ENCODE measurements at places on chromosomes 7 and 10. TPM values are rescaled to one million over a fixed set of nuclear protein-coding genes. Genes with fewer than 3 reads are reported as not detected.

GRCh38 chr7:99028261-99028973 lies 115.5 kb downstream of the SMURF1 start:
- no peaks in the 10 kb centered on the region for H3K27me3 ChIP-seq
- no peaks in the 10 kb centered on the region for H3K4me1 ChIP-seq

- no peaks in the 10 kb centered on the region for H3K27me3 ChIP-seq
- no peaks in the 10 kb centered on the region for H3K36me3 ChIP-seq
- no peak for DNase-seq
- H3K4me3 ChIP-seq, result peak overlapping the region; percentile 18
- peak overlapping the region; percentile 27 for H3K27ac ChIP-seq
These were observed 2.2 kb upstream of the LRRC27 start for GRCh38 chr10:132329565-132330485.

DNA sequence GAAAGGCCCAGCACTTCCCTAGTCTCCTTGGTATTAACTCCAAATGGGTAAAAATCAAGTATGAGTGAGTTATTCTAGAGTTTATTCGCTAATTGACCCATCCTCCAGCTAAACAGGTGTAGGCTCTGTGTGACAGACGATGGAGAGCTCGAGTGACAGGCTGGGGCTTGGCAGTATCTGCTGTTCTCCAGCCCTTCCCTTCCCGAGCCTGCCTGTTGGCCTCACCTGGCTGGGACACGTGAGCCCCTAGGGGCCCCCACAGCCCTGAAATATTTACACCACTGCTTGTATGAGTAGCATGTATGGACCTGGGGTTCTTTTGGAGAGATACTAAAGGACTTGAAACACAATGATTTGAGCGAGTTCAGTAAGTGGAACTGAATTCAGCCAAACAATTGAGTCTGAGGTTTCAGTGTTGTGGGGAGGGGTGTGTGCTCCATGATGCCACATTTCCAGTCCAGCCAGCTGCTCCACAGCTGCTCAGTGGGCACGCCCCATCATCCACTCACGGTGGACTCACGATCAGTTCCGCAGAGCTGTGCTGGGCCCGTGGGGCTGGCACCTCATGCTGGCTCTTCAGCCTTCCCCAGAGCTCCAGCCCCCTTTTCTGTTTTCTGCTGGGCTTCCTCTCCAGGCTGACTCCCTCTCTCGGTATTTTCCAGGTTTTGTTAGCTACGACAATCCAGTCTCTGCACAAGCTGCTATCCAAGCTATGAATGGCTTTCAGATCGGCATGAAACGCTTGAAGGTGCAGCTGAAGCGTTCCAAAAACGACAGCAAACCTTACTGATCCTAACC lies 283.0 kb downstream of the USP6NL start:
- DNase-seq, result no peak
- H3K36me3 ChIP-seq, result no peaks in the 10 kb centered on the region
- H3K4me3 ChIP-seq, result no peak overlapping the region
- no peaks in the 10 kb centered on the region for H3K4me1 ChIP-seq

DNA sequence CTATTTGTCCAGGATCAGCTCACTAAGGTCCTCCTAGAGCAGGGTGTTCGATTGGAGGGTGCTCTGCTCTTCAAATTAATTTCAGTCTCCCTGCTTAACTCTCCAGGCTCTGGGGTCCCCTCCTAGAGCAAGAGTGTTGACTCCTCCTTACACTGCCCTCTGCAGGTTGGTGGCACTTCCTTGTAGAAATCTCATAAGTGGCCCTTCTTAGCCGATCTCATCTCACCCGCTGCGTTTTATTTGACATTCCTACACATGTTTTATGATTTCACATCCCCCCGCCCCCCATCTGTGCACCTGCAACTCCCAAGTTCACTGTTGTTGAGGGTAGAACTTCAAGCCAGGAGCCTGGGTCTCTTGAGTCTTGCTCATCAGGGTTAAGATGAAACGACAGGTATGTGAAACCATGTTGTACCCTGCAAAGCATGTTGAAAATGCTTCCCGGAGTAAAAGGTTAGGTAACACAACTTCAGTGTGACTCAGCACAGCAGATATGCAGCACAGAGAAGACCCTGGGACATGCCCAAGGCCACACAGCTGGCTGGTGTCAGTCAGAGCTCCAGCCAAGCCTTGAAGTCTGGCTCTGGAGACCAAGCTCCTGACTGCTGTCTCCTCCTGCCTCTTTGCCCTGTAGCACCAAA lies 171.2 kb downstream of the PRKAG2 start:
- H3K27me3 ChIP-seq, result no peaks in the 10 kb centered on the region
- H3K4me1 ChIP-seq, result peaks cover 8% of the 10 kb centered on the region
- no peak overlapping the region for H3K4me3 ChIP-seq
- DNase-seq, result no peak

DNA sequence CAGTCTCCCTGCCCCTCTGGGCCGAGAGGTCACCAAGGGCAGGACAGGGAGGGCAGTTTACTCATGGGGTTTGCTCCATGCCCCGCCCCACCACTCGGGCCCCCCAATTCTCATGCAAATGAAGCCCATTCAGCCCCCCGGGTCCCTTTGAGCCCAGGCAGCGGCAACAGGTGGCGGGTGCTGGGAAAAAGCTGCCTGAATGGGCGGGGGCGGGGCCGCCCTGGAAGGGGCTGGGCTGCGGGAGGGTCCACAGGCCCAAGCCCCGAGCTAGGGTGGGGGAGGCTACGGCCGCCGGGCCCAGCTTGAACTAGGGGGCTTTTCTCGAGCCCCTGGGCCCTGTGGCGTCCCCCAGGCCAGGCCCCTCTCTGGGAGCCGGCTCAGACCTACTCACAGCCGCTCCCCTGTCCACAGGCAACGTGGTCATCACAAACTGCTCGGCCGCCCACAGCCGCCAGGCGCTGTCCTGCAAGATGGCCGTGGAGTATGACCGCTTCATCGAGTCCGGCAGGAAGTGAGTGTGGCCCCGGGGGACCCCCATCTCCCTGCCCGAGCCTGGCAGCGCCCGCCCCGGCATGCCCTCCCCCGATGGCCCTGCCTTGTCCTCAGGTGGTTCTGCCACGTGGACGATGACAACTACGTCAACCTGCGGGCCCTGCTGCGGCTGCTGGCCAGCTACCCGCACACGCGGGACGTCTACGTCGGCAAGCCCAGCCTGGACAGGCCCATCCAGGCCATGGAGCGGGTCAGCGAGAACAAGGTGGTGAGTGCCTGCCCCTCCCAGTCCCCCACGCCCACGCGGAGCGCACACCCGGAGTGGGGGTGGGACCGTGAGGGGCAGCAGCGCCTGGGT lies 5.5 kb downstream of the LFNG start:
- no peak overlapping the region for H3K4me3 ChIP-seq
- no peaks in the 10 kb centered on the region for H3K36me3 ChIP-seq
- H3K4me1 ChIP-seq, result no peaks in the 10 kb centered on the region
- H3K27ac ChIP-seq, result no peak overlapping the region
- no peak for DNase-seq

GRCh38 chr7:132526111-132526740 lies 50.0 kb downstream of the PLXNA4 start:
- H3K36me3 ChIP-seq, result no peaks in the 10 kb centered on the region
- H3K4me3 ChIP-seq, result no peak overlapping the region
- H3K27ac ChIP-seq, result no peak overlapping the region
- H3K27me3 ChIP-seq, result no peaks in the 10 kb centered on the region
- no peak for DNase-seq

DNA sequence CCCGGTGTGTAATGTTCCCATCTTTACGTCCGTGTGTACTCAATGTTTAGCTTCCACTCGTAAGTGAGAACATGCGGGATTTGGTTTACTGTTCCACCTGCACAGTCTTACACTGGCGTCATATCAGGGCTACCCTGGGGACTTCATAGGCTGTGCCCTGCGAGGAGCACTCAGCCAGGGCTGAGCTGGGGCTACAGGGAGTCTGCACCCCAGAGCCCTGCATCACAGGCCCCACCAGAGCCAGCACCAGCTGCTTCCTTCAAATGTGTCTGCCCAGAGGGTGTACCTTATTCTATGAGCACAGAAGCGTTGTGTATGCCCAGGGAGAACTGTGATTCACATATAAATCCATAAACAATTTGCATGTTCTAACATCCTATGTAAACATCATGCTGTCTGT lies 277.1 kb downstream of the TCERG1L start:
- H3K27ac ChIP-seq, result no peak overlapping the region
- no peaks in the 10 kb centered on the region for H3K36me3 ChIP-seq
- DNase-seq, result no peak
- H3K27me3 ChIP-seq, result no peaks in the 10 kb centered on the region

- H3K4me3 ChIP-seq, result no peak overlapping the region
- no peaks in the 10 kb centered on the region for H3K36me3 ChIP-seq
- no peak for DNase-seq
- H3K27me3 ChIP-seq, result no peaks in the 10 kb centered on the region
These were observed 48.4 kb upstream of the TRIM8 start for GRCh38 chr10:102595897-102596296.

DNA sequence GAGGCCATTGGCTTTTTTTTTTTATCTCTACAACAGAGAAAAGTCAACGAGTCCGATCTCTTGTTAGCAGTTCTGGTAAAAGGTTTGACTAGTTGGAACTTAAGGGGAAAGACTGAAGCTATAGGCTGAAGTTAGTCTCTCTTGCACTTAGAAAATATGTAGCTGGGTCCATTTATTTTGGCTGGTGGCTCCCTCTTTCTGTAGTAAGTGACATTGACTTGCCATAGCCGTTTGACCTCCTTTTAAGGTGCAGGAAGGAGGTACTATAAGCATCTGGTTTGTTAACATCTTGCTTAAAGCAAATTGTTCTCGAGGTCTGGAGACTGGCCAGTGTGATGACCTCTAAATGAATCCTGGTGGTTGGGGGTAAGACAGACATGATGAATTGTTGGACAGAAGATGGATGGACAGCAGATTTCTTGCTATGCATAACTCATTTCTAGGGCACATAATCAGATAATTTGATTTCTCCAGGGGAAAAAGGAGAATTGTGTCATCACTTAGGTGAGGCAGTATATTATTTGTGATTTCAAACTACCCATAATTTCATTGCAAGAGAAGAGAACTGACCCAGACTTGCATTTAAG lies 356.3 kb upstream of the GALNT17 start:
- peaks cover 34% of the 10 kb centered on the region for H3K36me3 ChIP-seq
- no peaks in the 10 kb centered on the region for H3K27me3 ChIP-seq
- no peak overlapping the region for H3K27ac ChIP-seq
- peaks cover 4% of the 10 kb centered on the region for H3K4me1 ChIP-seq
- H3K4me3 ChIP-seq, result no peak overlapping the region

DNA sequence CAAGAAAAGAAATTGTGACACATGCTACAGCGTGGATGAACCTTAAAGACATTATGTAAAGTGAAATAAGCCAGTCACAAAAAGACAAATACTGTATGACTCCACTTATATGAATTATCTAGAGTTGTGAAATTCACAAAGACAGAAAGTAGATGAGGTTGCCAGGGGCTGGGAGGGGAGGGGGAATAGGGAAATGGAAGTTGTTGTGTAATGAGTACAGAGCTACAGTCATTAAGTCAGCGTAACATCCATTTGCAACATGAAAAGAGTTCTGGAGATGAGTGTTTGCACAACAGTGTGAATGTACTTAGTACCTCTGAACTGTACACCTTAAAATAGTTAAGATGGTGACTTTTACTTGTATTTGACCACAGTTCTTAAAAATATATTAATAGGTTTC lies 112.1 kb upstream of the CDK1 start:
- H3K27ac ChIP-seq, result no peak overlapping the region
- H3K27me3 ChIP-seq, result no peaks in the 10 kb centered on the region
- no peak for DNase-seq
- H3K4me3 ChIP-seq, result no peak overlapping the region

DNA sequence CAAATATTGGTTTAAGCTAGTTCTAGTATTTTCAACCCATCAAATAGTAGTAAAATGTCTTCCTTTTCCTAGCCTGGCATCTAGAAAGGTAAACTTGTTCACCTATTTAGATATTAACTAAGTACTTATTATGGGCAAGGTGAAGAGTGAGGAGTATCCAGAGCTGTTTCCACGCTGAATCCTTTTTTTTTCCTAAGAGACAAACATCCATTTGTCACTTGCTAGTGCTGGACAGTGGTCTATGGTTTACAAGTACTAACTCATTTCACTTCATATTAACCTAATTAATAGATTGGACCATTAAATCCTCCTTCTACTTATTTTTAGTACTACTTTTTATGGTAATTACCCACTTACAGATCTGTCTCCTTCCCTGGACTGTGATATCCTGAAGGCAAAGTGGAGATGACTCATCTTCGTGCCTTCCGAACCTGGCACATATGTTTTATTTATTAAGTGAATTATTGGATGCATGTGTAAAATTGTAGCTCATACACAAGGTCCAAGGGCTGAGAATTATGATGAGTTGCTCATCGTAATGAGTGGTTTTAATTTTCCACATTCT lies 159.6 kb upstream of the IGFBP3 start:
- H3K27me3 ChIP-seq, result no peaks in the 10 kb centered on the region
- no peak overlapping the region for H3K4me3 ChIP-seq
- no peak for DNase-seq
- no peaks in the 10 kb centered on the region for H3K36me3 ChIP-seq

GRCh38 chr7:141158561-141158960 lies 84.7 kb downstream of the TMEM178B start:
- H3K27me3 ChIP-seq, result no peaks in the 10 kb centered on the region
- no peak overlapping the region for H3K27ac ChIP-seq
- H3K4me3 ChIP-seq, result no peak overlapping the region
- H3K36me3 ChIP-seq, result no peaks in the 10 kb centered on the region

- H3K27me3 ChIP-seq, result no peaks in the 10 kb centered on the region
- H3K4me3 ChIP-seq, result no peak within 1 kb of the TSS
- H3K4me1 ChIP-seq, result peaks cover 13% of the 10 kb centered on the region
- H3K36me3 ChIP-seq, result no peaks in the 10 kb centered on the region
- peak; percentile 57 for DNase-seq
- H3K27ac ChIP-seq, result no peak within 1 kb of the TSS
These were observed at the start of gene FAM241B for GRCh38 chr10:69629897-69630650. FAM241B (plus strand) TSS chr10:69630247; CDS start chr10:69631744, 1,497 bp downstream.

DNA sequence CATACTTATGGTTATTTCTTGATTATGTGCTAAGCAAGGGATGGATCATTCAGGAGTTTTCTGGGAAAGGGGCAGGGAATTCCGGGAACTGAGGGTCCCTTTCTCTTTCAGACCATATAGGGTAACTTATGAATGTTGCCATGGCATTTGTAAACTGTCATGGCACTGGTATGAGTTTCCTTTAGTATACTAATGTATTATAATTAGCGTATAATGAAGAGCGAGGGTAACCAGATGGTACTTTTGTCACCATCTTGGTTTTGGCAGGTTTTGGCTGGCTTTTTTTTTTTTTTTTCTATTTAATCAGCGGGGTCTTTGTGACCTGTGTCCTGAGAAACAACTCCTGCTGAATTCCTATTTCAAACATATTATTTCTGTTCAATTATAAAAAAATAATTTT lies 237.6 kb upstream of the PTER start:
- no peak overlapping the region for H3K27ac ChIP-seq
- peaks cover 3% of the 10 kb centered on the region for H3K27me3 ChIP-seq
- no peaks in the 10 kb centered on the region for H3K36me3 ChIP-seq

The PRPF18 gene
- 14.4 TPM for total RNA-seq

The MCM10 gene
- total RNA-seq, result under 0.01 TPM

The PHYH gene
- total RNA-seq, result 70.7 TPM

The DRGX gene
- total RNA-seq, result not detected

The OPALIN gene
- not detected for total RNA-seq

The C10orf71 gene
- total RNA-seq, result not detected

The CYP2C19 gene
- total RNA-seq, result 0.37 TPM

The ADAMTS14 gene
- 0.33 TPM for total RNA-seq

The KCNH2 gene
- 0.33 TPM for total RNA-seq

The CCDC172 gene
- total RNA-seq, result not detected

The KLF14 gene
- 0.05 TPM for total RNA-seq

The ZNF487 gene
- 1.5 TPM for total RNA-seq

All from liver (tissue), 10 donors.